Activated CD4-positive, alpha-beta T cell treated with anti-CD3 and anti-CD28 coated beads, Interleukin-2, amount 50 U/mL, for 1 hour (primary cell): ENCODE measurements at places on chromosomes 4 and X.

DNA sequence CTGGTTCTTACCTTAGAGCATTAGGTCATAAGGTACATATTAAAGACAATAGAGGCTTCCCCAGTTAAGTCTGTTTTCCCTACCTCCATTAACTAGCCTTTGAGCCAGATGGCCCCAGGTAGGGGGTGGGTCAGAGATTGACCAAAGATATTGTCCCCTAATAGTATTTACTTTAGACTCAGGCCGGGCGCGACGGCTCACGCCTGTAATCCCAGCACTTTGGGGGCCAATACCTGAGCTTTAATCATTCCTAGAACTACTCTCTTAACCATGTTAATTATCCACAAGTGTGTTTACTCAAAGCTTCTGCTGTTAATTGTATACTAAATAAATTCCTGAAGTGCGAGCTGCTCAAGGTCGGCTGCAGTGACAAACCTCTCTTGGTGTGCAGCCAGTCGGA, 28.0 kb upstream of the AMBN start:
- DNase-seq: no peak

GRCh38 chr4:52585379-52585778, 73.7 kb downstream of the USP46 start:
- DNase-seq: no peak

GRCh38 chrX:16212024-16212423, 44.7 kb downstream of the MAGEB17 start:
- no peak for DNase-seq

- DNase-seq: no peak
These were observed 9.8 kb upstream of the BCOR start for GRCh38 chrX:40107291-40108161.

DNA sequence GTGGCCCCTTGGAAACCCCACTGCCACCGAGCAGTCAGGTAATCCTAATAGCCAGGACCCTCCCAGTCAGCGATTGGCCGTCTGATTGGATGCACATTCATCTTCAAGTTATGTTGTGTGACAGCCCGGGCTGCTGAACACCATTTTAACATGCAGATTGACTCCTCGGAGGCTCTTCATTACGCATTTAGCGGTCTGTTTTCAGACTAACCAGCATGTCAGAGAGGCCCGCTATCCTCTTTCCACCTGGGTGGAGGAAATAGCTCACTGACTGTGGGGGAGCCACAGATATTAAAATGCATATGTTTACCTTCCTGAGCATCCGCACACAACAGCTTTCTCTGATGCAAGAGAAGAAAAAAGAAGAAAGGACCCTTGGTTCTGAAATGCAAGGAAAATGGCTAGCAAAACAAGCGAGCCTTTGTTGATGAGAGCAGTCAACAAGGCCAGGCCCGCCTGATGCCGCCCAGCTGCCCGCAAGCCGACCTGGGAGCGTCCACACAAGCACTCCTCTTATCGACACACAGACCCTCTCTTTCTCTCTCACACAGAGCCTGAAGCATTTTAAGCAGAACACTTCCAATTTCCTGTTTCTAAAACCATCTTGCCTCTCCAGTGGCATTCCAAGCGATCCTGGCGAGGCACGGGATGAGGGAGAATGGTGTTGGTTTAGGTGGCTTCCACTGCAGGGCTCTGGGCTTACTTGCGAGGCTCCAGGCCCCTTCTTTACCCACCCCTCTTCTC, 118.3 kb downstream of the MGST2 start:
- DNase-seq: no peak
